ENCODE measurements at places on chromosomes 6 and 20. TPM values are rescaled to one million over a fixed set of nuclear protein-coding genes. Genes with fewer than 3 reads are reported as not detected.

The CENPQ gene
- 5.1 TPM for total RNA-seq

The RPS6KA2 gene
- 50.2 TPM for total RNA-seq

The SPATS1 gene
- not detected for total RNA-seq

The HLA-DQB1 gene
- total RNA-seq = 2.9 TPM

The PKIB gene
- total RNA-seq = 0.22 TPM
